Stimulated activated CD4-positive, alpha-beta T cell treated with anti-CD3 and anti-CD28 coated beads, Interleukin-12 subunit alpha, Interleukin-12 subunit beta, amount 100 ng/mL, for 48 hours (primary cell): ENCODE measurements at places on chromosomes 7 and 10.

- no peak for DNase-seq
Measured at GRCh38 chr10:93259126-93259525, 185.4 kb downstream of the CYP26A1 start.

- no peak for DNase-seq
Measured at GRCh38 chr7:3356173-3356572, 55.1 kb downstream of the SDK1 start.

DNA sequence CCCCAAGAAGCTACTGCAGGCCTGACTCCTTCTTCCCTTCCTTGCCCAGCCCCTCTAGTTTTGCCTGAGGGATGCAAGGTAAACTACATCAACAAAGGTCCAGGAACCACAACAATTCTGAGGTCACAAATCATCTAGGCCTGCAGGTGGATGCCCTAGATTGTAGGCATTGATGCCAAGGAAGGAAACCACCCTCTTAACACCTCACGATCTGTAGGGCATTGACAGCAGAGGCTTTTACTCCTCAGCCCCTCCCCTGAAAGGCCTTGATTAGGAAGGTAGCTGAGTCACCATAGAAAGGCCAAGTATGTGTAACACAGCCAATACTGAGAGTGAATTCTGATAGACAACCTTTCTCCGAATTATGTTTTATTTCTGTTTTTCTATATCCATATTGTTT, 46.7 kb upstream of the FAM3C start:
- DNase-seq: no peak

DNA sequence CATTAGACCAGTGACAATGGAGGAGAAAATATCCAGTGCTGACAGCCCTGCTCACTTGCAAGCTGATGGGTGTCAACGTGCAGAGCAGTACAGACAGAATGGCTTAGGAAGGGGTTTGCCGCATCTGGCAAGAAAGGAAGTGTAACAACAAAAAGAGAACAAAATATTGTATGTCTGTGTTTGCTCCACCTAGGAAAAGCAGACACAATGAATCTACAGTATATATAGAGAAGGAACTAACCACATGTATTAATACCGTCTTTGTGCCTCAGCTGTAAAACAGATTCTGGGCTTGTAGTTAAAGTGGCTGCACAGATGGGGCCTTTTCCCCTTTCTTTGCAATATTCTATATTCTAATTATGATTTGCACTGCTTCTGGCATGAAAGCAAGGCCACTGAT, 281.1 kb upstream of the MEOX2 start:
- no peak for DNase-seq

DNA sequence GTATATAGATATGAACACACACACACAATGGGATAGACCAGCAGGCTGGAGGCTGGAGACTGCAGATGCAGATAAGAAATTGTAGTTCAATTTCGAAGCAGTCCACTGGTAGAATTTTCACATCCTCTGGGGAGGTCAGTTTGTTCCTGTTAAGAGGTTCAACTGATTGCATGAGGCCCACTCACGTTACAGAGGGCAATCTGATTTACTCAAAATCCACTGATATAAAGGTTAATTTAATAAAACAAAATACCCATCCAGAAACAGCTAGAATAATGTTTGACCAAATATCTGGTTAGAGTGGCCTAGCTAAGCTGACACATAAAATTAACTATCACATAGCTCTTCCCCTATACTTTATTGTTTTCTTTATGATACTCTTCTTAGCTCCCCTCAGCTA, 162.9 kb upstream of the SMIM30 start:
- DNase-seq: no peak

GRCh38 chr7:100686822-100687211, 7.2 kb downstream of the GIGYF1 start:
- DNase-seq: no peak

- DNase-seq: peak; percentile 34
Measured at GRCh38 chr7:121530227-121531174, 134.4 kb upstream of the FAM3C start.

DNA sequence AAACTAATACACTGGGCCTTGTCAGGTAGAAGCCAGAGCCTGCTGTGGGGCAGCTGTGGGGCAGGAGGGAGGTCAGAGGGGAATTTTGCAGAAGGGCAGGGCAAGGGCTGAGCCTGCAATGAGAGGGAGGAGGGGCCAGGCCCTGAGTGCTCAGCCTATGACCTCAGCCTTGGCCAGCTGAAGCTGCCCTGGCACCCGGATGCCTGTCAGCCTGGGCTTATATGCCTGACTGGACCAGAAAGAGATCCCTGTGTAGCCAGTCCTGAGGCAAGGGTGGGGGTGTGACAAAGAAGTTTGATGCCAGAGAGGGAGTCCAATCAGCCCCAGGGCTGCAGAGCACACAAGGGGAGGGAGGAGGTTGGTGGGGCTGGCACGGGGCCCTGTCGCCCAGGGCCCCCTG, 22.3 kb upstream of the PRRT4 start:
- no peak for DNase-seq

DNA sequence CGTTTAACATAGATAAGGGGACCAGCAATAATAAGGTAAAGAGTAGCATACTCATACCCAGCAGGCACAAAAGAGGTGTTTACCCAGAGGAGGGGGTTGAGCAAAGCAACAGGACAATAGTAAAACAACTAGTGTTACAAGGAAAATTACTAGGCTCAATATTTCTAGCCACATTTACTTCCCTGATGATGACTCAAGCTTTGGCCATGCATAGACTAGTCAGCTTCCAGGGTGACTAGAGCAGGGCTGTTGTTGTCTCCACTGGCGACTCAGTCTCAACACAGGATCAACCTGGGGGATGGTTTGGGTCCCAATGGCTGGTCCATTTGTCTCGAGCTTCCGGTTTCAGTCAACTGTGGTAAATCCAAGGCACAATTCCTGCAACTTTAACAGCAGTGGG, 217.7 kb upstream of the KCND2 start:
- no peak for DNase-seq

GRCh38 chr10:50605269-50605950, 18.3 kb downstream of the SGMS1 start:
- DNase-seq: no peak

GRCh38 chr7:74051629-74052410, 23.8 kb downstream of the ELN start:
- no peak for DNase-seq

- no peak for DNase-seq
Measured at GRCh38 chr10:69272624-69273023, 5.7 kb upstream of the HK1 start.

DNA sequence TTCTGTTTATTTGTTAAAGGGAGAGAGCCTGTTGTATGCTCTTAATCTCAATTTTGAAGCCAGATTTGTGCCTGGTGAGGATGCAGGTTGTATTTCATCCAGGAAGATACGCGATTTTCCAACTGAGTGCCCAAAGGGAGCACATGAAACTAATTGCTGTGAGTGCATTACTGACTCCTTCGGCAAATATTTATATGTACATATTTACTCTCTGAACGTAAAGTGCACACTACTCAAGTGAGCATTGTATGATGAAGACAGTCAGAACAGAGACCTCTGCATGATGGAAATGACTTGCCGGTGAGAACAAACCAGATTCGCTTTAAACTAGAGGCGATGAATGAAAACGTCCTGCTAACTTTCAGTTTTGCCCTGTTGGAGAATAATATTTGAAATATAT, 130.1 kb downstream of the MALRD1 start:
- DNase-seq: no peak

DNA sequence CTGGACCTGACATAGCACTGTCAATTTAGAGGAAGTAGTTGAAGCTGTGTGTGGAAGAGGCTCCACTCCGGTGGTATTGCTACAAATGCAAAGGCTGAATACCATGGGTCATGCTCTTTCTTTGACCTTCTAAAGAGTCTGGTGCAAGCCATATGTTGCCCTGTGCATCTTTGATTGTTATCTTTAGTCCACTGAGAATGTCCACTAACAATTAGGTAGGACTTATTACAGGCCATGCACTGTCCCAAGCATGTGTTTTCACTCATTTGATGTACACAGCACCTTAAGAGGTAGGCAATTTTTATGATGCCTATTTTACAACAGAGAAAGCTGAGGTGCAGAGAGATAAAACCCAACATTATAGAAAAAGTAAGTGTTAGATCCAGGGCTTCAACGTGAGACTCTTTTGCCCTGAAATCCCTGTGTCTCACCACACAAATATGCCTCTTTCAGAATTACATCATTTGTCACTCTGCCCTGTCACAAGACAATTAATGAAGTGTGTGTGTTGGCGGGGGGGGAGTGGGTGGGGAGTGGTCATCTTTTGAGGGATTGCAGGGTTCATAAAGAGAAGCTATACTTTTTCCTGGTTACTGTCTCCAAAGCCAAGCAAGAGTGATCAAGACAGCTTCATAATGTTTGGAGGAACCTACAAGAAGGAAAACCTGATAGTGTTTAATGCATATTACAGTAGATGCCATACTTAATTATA, 637.6 kb upstream of the IGFBP3 start:
- DNase-seq: no peak
